Chondrocyte (in vitro differentiated cells): ENCODE measurements at places on chromosomes 6 and 20. TPM values are rescaled to one million over a fixed set of nuclear protein-coding genes. Genes with fewer than 3 reads are reported as not detected.
A peak's percentile ranks its signal among the peaks of the same experiment; 100 is the strongest.

DNA sequence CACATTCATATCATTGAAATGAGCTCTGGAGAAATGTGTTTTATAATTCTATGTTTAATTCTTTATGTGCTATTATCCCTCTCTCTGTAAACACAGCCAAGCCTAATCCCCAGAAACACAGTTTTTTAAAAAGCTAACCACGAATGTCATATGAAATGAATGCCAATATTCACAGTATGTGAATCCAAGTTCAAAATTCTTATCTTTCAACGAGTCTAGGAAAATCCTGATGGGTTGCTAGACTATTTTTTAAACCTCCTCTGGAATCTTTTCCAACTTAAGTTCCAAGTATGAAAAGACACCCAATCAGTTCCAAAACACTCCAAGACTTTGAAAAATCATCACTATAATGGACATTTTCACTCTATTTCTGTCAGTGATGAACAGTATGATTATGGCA, 689.3 kb downstream of the HACE1 start:
- H3K36me3 ChIP-seq: peaks cover 4% of the 10 kb centered on the region
- DNase-seq: no peak
- H3K4me3 ChIP-seq: no peak overlapping the region
- peaks cover 7% of the 10 kb centered on the region for H3K27me3 ChIP-seq
- no peak overlapping the region for H3K27ac ChIP-seq

DNA sequence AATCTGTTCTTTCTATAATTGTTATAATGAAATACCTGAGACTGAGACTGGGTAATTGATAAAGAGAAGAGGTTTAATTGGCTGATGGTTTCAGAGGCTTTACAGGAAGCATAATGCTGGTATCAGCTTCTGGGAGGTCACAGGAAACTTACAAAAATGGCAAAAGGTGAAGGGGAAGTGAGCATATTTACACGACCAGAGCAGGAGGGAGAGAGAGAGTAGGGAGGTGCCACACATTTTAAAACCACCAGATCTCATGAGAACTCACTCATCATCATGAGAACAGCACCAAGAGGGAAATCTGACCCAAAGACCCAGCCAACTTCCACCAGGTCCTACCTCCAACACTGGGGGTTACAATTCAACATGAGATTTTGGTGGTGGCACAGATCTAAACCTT, 2.6 kb upstream of the SIRPB1 start:
- H3K4me1 ChIP-seq: no peaks in the 10 kb centered on the region
- H3K27ac ChIP-seq: no peak overlapping the region
- no peaks in the 10 kb centered on the region for H3K36me3 ChIP-seq
- no peak for DNase-seq
- H3K27me3 ChIP-seq: peaks cover 6% of the 10 kb centered on the region

GRCh38 chr6:11628562-11628961, 91.0 kb downstream of the TMEM170B start:
- no peak overlapping the region for H3K27ac ChIP-seq
- H3K27me3 ChIP-seq: no peaks in the 10 kb centered on the region
- no peak for DNase-seq
- peaks cover 21% of the 10 kb centered on the region for H3K4me1 ChIP-seq
- no peaks in the 10 kb centered on the region for H3K36me3 ChIP-seq
- H3K4me3 ChIP-seq: no peak overlapping the region

DNA sequence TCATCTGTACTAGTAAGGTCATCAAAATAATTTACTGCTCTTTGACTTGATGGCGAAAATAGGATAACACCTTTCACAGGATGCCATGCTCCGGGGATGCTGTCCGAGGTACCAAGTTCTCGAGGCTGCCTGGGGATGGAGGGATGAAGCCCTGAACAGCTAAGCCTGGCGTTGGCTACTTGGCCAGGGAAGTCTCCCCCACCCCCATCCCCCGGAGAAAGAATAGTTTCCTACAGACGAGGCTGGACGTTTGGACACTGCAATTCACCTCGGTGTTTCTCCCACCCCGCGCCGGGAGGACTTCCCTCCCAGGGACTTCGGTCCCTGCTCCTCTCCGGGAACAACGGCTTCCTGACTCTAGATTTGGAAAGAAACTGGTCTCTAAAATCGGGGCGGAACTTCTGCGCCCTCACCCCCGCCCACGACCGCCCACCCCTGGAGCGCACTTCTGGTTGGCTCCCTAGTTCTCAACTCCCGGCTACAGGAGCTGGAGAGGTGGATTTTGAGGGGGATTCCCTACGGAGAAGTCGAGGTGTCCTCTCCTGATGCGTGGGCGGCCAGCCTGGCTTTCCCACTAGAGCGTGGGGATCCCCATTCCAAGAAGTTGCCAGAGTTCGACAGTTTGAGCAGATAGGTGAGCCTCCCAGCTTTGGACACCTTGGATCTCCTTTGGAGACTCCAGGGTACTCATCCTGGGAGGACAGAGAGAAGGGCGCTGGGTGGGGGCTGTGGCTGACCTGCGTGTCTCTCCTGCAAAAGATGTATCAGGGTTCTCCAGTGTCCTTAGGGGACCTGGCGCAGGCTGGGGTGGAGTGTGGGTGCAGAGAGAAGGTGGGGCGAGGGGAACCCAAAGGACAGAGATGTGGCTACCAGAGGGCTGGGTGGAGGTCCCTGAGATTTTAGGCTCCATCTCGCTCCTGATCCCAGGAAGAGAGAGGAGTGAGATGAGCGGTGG, 1.1 kb downstream of the PCSK2 start:
- H3K4me3 ChIP-seq: no peak overlapping the region
- peaks cover 64% of the 10 kb centered on the region for H3K27me3 ChIP-seq
- no peak for DNase-seq
- no peak overlapping the region for H3K27ac ChIP-seq

GRCh38 chr6:54717849-54718455, 128.6 kb upstream of the FAM83B start:
- no peak overlapping the region for H3K27ac ChIP-seq
- peaks cover 6% of the 10 kb centered on the region for H3K27me3 ChIP-seq
- H3K4me3 ChIP-seq: no peak overlapping the region
- H3K36me3 ChIP-seq: no peaks in the 10 kb centered on the region
- no peak for DNase-seq

DNA sequence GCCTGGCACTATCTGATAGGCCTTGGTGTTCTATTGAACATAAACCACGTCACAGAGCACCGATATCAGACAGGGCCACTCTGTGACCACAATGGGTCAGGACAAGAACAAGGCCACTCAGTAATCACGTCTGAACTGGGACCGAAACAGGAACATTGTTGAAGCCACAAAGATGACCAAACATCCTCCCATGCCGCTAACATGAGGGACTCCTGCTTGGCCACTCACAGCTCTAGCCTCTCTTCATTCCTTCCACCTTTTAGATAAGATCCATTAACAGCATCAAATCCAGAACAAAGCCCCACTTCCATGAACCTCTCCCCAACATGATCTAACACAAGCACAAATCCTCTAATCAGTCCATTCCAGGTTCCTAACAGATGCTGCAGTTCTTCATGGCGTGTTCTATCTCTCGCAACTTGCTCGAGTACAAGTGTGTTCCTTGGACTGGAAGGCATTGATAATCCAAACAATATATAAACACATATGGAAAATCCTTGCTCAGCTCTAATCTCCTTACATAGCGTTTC, 7.4 kb downstream of the SIRT5 start:
- DNase-seq: no peak
- peaks cover 8% of the 10 kb centered on the region for H3K36me3 ChIP-seq
- H3K27ac ChIP-seq: no peak overlapping the region
- H3K4me1 ChIP-seq: no peaks in the 10 kb centered on the region
- H3K4me3 ChIP-seq: no peak overlapping the region

DNA sequence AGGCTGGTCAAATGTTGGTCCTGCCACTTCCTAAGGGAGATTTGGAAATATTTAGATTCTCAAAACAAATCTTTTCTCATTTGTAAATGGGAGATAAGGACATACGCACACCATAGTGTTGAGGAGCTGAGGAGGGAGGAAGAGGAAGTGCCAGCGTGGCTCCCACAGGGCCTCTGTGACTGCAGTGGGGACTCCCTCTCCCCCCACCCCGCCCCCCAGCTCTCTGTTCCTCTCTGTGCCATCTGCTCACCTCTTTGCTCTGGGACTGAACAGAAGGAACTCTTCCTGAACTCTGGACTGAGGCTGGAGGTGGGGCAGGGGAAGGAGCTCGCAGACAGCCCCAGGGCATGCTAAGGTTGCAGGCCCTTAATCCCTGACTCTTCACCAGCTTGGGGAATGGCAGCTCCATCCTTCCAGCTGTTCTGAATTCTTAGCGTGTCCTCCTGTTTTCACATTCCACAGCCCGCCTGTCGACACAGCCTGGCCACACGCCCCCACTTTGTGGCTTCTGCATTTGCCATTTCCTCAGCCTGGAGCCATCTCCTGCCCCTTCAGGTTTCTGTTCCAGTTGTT, 11.4 kb downstream of the DDX27 start:
- no peak for DNase-seq
- peaks cover 46% of the 10 kb centered on the region for H3K36me3 ChIP-seq
- no peaks in the 10 kb centered on the region for H3K4me1 ChIP-seq
- H3K4me3 ChIP-seq: no peak overlapping the region

- H3K4me1 ChIP-seq: peaks cover 2% of the 10 kb centered on the region
- DNase-seq: no peak
Observed at GRCh38 chr6:167467282-167467681, 142.4 kb downstream of the TTLL2 start.

DNA sequence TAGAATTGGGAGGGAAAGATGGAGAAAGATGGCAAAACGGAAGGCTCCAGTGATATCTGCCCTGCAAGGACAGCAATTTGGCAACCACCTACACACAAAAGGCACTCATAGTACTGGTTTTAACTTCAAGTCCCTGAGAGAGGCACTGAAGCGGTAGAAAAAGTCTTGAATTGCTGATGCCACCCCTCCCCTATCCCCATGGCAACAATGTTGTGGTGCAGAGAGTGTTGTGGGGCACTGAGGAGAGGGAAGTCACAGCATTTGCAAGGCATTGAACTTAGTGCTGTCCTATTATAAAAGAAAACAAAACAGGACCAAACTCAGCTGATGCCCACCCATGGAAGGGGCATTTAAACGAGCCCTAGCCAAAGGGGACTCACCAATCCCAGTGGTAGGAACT, 343.7 kb downstream of the HAO1 start:
- no peak for DNase-seq
- no peaks in the 10 kb centered on the region for H3K27me3 ChIP-seq
- H3K27ac ChIP-seq: no peak overlapping the region
- no peak overlapping the region for H3K4me3 ChIP-seq
- no peaks in the 10 kb centered on the region for H3K4me1 ChIP-seq

The HMGCLL1 gene
- total RNA-seq: 0.17 TPM in 1 of 3 replicates, not detected in the others

The SRMS gene
- not detected in 3 replicates for total RNA-seq

The RUNX2 gene
- 12.2 to 20.4 TPM (median 14.0 TPM) in 3 replicates for total RNA-seq

The KCNK16 gene
- total RNA-seq: not detected in 3 replicates

GRCh38 chr20:11323816-11324215, 593.9 kb upstream of the BTBD3 start:
- H3K27me3 ChIP-seq: no peaks in the 10 kb centered on the region
- H3K27ac ChIP-seq: peak overlapping the region; percentile 22
- H3K4me1 ChIP-seq: peaks cover 18% of the 10 kb centered on the region

DNA sequence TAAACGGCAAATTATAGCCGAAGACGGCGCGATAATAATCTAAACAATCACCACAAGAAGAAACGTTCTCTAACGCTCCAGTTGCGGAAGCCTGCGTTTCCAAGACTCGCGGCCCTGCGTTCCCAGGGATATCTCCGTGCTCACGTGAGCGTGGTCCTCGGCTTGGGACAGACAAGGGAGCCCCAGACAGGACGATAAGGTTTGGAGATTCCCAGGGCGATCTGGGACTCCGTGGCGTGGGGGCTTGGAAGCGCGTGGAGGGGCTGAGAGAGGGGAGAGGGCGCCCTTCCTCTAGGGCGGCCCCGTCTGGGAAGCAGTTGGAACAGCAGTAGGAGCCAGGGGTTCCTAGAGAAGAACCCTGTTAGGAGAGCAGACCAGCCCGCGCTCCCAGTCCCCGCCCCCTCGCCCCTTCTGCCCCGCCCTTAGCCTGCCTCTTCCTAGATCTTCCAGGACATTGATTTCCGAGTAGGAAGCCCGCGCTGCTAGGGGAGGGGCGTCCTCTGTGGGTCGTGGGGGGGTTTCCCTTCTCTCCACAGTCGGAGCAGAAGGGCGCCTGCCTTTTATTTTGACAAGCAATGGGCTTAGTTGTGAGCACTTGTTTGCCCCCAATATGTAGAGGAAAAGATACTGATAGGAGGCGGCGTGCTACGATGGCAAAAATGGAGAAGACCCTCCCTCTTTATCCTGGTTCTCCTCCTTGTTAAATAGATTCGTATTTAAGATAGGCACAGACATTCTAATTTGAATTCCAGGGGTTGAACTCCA, 10.6 kb downstream of the NRN1 start:
- no peak for DNase-seq
- peaks cover 12% of the 10 kb centered on the region for H3K36me3 ChIP-seq
- peaks cover 72% of the 10 kb centered on the region for H3K27me3 ChIP-seq
- peaks cover 40% of the 10 kb centered on the region for H3K4me1 ChIP-seq
- H3K27ac ChIP-seq: no peak overlapping the region

- no peaks in the 10 kb centered on the region for H3K27me3 ChIP-seq
- no peak for DNase-seq
- H3K27ac ChIP-seq: no peak overlapping the region
Observed at GRCh38 chr6:42771741-42772100, 10.1 kb upstream of the BICRAL start.

DNA sequence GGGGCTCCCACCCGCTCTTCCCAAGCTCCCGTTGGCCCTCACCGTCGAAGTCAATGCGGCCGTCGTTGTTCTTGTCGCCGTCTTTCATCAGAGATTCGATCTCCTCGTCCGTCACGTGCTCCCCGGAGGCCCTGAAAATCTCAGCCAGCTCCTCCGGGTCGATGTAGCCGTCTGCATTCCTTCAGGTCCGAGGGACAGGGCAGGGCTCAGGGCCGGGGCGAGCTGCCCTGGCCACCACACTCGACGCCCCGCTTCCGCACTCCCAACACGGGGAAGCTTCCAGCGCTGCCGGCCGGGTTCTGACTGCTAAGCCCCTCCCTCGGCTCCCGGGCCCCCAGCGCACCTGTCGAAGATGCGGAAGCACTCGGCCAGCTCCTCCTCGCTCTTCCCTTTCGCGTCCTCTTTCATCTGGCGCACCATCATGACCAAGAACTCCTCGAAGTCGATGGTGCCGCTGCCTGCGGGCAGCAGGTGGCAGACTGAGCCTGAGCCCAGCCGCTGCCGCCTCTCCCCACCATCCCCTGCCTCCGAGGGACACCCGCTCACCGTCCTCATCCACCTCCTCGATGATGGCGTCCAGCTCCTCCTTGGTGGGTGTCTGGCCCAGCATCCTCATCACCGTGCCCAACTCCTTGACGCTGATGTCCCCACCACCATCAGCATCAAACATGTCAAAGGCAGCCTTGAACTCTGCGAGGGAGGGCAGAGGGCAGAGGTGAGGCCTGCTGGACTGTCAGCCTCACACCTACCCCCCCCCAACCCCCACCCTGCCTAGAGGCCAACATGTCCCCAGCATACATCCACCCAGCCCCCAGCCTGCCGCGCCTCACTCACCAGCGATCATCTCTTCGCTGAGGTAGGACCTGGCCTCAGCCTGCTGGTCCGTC, 2.9 kb downstream of the TNNC2 start:
- peaks cover 4% of the 10 kb centered on the region for H3K27me3 ChIP-seq
- no peaks in the 10 kb centered on the region for H3K36me3 ChIP-seq
- peaks cover 42% of the 10 kb centered on the region for H3K4me1 ChIP-seq
- H3K4me3 ChIP-seq: no peak overlapping the region

The ZNF512B gene
- 36.5 to 44.3 TPM (median 37.2 TPM) in 3 replicates for total RNA-seq

The TAAR5 gene
- not detected in 3 replicates for total RNA-seq

- no peaks in the 10 kb centered on the region for H3K36me3 ChIP-seq
- no peaks in the 10 kb centered on the region for H3K4me1 ChIP-seq
- H3K4me3 ChIP-seq: no peak overlapping the region
- no peaks in the 10 kb centered on the region for H3K27me3 ChIP-seq
- H3K27ac ChIP-seq: no peak overlapping the region
- no peak for DNase-seq
Observed at GRCh38 chr6:76250666-76251065, 178.2 kb upstream of the IMPG1 start.
